ENCODE measurements at places on chromosomes 3 and 15.

GRCh38 chr15:56236197-56236596 lies 7.5 kb downstream of the RFX7 start:
- no peak for DNase-seq

- no peak for DNase-seq
Observed at GRCh38 chr3:79636372-79636771, 131.4 kb downstream of the ROBO1 start.

DNA sequence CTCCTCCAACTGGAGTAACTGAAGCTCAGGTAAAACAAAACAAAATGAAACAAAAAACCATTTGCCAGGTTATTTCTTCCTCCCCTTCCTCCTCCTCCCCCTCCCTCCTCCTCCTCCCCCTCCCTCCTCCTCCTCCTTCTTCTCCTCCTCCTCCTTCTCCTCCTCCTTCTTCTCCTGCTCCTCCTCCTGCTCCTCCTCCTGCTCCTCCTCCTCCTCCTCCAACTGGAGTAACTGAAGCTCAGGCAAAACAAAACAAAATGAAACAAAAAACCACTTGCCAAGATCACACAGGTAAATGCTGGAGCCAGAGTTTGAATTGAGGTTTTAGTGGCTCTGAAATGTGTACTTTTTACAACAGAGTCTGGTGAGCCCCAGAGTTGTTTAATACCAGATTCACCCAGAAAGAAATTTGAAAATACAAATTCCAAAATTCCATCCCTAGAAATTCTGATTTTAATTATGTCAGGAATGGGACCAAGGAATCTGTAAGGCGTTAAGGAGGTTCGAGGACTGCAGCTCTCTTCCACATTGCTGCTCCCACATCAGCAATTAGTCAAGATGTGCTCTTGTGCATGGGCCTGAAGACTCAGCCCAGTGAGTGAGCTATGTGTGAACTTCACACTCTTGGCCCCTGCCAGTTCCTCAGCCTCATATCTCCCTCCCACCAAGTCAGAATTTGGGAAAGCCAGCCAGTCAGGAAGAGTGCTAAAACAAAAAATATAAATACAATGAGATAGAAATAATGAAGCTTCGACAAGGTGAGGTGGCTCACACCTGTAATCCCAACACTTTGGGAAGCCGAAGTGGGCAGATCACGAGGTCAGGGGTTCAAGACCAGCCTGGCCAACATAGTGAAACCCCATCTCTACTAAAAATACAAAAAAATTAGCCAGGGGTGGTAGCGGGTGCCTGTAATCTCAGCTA lies 31.6 kb upstream of the ZNF770 start:
- no peak for DNase-seq

GRCh38 chr3:187996609-187997008 lies 157.3 kb upstream of the LPP start:
- no peak for DNase-seq

- no peak for DNase-seq
Observed at GRCh38 chr3:137807998-137808397, 43.9 kb downstream of the SOX14 start.

GRCh38 chr3:4271834-4272233 lies 31.3 kb upstream of the SETMAR start:
- no peak for DNase-seq

GRCh38 chr15:34336991-34337556 lies 507 bp downstream of the SLC12A6 start:
- DNase-seq: no peak

GRCh38 chr15:58590236-58590635 lies 158.4 kb downstream of the LIPC start:
- DNase-seq: no peak

DNA sequence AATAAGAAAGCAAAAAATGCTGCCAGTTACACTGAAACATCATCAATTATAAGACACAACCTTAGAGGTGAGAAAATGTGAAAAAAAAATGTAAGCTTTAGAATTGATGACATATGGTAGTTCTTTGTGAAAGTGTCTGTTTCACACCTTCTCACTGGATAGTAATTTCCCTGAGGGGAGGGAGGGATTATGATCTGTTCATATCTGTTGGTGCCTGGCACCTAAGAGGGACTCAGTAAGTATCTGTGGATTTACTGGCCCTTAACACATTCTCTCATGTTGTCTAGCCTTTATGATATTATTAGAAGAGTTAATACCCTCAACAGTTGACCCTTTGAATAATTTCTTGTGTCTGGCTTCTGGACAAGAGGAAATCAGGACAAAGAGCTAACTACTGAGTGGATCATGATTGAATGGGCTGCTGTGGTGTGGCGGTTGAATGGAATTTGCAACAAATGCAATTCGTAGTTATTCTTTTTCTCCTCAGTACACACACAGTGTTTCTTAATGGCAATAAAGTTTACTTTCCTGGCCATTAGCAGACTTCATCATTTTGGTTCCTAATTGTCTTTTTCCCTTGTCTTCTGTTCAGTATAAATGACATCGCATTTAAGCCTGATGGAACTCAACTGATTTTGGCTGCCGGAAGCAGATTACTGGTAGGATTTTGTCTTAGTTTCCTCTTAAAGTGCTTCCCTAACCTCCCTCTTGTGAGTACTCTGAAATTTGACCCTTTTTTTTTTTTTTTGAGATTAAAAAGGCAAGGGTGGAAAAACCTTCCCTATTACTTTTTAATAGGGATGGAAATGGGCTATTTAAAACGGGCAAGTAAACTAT lies 9.5 kb downstream of the IFT122 start:
- no peak for DNase-seq

DNA sequence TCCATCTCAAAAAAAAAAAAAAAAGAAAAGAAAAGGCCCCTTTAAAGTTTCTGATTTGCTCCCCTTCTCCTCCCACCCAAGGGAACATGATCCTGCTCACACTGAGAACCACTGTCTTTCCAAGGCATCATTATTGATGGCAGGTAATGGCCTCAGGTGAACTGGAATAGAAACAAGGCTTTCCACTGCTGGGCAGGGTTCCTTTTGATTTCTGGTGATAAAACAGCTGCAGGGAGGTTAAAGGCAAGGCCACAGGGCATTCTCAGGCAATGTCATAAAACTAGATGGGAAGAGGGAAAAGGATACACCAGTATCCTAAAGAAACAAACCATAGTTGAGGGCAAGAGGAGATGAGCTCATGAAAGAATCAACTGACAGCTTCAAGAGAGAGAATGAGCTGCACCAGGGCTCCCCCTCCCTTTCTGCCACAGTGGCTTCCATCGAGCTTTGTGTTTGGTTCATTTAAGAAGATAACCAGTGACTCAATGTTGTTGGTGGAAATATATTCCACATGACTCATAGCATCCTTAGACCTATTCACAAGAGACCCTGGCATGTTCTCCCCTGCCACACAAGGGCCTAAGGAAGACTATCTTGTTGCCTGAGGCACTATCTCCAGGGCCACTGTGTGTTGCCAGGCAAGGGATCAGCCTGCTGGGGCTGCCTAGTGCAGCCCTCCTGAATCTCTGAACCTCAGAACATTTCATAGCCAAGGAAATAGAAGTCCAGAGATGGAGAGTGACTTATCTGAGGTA lies 86.4 kb downstream of the WDR76 start:
- no peak for DNase-seq

- DNase-seq: no peak
Observed at GRCh38 chr3:165839296-165840076, 2.3 kb upstream of the BCHE start.

GRCh38 chr15:43749690-43750345 lies 3.6 kb downstream of the PDIA3 start:
- DNase-seq: no peak

DNA sequence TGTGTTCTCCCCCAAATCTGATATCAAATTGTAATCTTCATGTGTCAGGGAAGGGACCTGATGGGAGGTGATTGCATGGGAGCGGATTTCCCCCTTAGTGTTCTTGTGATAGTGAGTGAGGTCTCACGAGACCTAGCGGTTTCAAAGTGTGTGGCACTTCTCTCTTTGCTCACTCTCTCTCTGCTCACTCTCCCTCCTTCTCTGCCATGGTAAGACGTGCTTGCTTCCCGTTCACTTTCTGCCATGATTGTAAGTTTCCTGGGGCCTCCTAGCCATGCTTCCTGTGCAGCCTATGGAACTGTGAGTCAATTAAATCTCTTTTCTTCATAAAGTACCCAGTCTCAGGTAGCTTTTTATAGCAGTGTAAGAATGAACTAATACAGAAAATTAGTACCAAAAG lies 30.6 kb upstream of the OR5H6 start:
- no peak for DNase-seq

DNA sequence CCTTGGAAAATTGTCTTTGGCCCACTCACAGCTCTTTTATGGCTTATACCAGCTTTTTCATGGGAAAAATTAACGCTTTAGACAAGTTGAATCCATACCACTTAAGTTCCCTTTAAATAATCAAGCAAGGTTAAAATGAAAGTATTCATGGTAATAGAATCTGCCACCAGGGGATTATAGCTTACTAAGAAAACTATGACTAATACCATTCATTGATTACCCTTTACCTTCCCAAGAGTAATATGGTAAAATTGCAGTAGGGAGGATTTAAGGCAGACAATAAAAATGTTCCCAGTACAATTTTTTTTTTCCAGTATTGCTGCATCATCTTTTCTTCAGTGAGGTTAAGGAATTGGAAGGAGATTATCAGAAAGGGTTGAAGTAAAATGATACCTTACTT lies 641.1 kb upstream of the NAALADL2 start:
- no peak for DNase-seq

- DNase-seq: no peak
Observed at GRCh38 chr3:48595526-48596121, 495 bp upstream of the COL7A1 start.

GRCh38 chr3:110711851-110712516 lies 359.6 kb upstream of the NECTIN3 start:
- no peak for DNase-seq

DNA sequence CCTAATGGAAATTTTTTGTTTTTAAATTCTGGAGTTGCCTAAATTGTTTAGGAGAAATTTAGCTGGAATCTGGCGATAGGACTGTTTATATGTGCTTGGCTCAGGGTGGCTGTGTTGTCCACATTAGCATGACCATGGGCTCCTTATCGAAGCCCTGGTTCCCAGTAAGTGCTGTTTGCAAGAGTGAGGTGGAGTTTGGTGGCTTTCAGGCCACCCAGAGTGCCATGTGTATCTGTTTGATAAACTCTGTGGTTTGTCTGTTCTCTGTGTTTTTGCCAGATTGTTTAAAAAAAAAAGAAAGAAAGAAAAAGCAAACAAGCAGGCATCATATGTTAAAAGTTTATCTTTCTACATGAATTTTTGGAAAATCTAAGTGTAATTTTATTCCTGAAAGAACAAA lies 51.5 kb downstream of the PLCL2 start:
- DNase-seq: no peak

DNA sequence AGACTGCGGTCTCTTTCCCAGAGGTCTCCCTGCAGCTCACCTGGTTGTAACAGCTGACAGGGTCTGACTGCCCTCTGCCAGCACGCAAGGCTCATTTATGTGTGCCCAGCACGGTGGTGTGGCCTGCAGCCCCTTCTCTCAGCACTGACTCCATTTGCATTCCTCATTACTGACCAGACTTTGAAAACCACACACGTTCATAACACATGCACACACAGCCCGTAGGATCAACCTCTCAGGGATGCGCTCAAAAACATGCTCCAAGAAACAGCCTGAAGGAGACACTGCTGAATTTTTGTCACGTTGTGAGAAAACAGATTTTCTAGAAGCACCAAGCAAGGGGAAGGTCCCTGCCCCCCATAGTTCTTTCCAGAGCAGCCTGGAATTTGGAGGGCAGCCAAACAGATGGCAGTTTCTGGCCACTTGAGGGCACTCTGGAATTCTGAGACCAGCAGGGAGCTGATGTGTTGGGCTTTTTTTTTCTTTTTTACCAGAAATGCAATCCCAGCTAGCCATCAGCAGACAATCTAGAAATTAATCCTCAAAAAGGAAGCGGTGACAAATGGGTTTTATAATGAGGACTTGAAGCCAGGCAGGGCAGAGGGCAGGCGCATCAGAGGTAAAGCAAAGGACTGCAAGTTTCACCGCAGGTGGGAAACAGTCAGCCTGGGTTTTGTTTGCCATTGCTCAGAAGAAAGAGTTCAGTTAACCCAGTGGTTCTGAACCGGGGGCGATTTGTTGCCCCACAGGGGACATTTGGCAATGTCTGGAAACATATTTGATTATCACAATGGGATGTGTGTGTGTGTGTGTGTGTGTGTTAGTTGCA lies 170.5 kb upstream of the PROK2 start:
- no peak for DNase-seq

DNA sequence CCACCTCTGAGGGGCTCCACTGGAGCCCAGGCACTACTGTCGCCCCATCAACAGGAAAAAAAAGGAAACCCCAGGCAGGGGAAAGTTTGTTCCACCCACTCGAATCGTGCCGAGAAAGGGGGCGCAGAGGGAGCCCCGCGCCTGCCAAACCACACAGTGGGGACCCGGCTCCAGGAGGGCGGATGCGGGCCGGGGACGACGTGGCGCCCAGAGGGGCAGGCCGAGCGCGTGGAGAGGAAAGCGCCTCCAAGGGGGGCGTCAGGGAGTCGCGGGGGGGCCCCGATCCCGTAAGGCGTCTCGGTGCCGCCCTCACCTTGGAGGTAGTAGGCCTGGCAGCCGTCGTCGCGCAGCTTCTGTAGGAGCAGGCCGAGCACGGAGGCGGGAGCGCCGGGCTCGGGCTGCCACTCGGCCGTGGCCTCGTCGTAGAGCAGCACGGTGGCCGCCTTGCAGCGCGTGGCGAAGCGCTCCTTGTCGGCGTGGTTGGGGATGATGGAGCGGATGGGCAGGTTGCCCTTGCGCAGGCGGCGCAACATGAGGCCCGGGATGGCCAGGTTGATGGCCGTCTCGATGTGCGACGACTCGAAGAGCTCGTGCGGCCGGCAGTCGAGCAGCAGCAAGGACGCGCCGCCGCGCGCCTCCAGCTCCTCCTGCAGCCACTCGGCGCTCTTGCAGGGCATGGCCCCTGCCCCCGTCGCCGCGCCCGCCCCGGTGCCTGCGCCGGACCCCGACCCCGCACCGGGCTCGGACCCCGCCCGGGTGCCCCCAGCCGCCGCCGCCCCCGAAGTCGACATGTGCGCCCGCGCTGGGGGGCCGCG lies 627 bp downstream of the DUSP7 start:
- DNase-seq: peak; percentile 24

GRCh38 chr15:34185666-34186065 lies 24.2 kb downstream of the KATNBL1 start:
- no peak for DNase-seq

DNA sequence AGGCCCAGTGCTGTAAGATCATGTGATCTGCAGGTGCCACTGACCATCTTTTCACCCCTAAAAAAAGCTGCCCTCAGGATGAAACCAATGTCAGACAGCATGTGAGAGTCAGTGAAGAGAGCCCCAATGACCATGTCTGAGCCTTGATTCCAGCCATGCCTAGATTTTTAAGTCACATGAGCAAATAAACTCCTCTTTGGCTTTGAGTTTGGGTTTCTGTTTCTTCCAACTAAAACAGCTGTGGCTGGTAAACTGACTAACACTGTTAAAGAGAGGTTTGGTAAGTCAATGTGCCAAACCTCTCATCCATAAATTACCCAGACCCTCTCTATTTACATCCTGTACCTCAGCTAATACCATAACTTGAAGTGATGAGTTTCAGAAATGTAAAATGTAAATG lies 8.3 kb downstream of the MYO5A start:
- DNase-seq: no peak

Data from stimulated activated CD4-positive, alpha-beta T cell treated with anti-CD3 and anti-CD28 coated beads, Interleukin-1b, Interleukin-23, amount 100 ng/mL, for 24 hours (primary cell).